ENCODE measurements at places on chromosomes 2 and 18.

DNA sequence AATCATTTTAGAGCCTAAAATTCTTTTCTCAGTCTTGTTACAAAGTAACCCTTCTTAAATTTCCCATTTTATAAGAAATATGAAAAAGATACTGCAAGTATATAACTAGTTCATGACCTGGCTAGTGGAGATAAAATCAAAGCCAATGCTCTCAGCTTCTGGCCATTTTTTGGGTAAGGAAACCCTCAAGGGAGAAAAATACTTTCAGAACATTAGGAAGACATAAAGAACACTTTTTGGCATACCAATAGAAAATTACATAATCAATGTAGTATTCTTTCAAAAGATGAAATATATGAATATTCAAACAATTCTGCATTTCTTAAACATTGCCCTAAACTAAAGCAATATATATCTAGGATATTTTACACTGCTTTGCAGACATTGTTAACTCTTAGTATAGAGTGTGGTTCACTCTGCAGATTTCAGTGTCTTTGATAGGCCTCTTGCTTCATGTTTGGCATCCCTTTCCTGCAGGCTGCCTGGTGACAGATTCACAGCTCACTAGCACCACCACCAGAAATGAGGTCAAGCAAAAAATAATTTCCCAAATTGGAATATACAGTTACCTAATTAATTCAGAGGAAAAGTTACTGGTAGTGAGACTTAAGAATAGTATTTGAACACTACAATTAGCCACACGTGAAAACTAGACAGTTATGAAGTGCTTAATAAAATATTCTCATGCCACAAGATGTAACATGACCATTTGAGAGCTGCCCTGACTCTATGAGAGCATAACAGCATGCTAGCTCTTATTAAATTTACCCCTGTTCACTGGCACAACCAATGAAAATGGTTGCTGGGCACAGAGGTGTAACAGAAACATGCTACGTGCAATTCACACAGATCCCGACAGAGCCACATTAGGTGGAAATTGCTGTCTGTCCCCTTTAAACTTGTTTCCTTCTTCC, 36.0 kb downstream of the PAIP2B start:
- DNase-seq = no peak

GRCh38 chr2:1407950-1408675, 5.2 kb upstream of the TPO start:
- DNase-seq = no peak

- no peak for DNase-seq
Measured at GRCh38 chr2:157900203-157900602, 24.1 kb upstream of the ACVR1 start.

- no peak for DNase-seq
Measured at GRCh38 chr2:85560812-85561279, 447 bp downstream of the GGCX start.

GRCh38 chr2:47237375-47238334, 82.5 kb upstream of the STPG4 start:
- DNase-seq = no peak

DNA sequence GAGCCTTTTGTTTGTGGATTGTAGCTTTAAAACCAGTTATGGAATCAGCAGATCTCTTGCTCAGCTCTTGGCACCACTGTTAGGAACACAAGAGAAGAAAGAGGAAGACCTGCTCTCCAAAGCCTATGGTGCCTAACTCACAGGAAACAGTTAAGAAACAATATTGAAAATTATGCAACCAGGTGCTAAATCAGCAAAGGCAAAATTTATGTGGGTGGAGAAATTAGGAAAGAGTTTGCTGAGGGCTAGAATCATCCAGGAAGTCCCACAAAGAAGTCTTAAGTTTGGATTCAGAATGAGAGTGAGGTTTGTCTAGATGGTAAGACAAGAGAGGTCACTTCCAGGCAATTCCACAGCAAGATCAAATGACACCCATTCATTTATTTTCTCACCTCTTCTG, 49.4 kb downstream of the AOX1 start:
- DNase-seq = no peak

- DNase-seq = no peak
Measured at GRCh38 chr2:53701221-53701620, 66.4 kb upstream of the CHAC2 start.

DNA sequence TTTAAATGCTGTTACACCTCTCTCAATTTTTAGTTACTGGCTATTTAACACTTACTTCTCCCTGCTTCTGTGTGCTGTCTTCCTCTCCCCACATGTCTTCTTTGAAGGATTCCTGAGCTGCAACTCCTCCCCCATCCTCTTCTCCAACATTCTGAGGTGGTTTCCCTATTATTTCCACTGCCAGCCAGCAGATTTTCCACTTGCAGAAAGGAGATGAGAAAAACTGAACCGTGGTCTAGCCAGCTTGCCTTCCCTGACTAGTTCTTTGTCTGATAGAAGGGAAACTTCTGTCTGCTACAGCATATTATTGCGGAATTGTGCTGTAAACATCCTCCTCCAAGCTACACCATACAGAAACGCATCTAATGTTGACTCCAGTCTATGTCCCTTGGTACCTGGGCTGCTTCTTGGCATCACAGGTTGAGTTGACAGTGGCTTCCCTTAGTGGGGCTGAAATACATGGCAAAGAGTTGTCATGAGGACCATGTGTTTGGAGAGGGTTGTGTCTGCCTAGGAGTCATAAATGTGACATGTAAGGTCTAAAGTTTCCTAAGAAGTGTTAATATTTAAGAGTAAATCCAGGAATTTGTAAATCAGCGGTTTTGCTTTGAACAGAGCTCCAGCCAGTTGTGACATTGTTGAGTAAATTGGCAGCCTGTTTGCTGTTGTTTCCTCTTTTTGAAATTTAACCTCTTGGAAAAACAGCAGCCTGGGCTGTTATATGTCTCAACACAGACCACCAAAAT, 68.3 kb upstream of the RND3 start:
- no peak for DNase-seq

DNA sequence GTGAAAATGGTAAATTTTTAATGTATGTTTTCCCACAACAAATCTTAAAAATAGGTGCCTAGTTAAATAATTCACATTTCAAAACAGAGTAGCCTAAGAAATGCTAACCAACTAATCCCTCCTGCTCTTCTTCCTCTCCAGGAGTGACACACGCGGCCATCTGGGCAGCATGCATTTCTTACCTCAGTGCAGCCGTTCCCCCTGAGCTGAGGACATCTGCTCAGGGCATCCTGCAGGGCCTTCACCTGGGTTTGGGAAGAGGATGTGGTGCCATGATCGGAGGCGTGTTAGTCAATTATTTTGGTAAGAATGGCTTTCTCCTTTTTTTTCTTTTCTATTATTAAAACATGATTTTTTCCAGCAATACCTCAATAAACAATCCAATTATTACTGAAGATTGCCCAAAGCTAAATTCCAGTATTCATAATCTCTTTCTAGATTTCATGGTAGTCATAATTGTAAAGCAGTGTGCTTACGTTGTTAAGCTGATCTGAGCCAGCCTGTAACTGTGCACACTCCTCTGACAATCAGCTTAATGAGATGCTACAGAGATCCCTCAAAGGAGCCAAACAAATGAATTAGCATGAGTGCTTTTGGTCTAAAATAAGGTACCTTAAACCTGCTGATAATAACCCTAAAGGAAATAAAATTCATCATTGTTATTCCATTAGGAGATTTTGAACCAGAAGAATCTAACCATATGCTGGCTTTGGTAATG, 45.8 kb downstream of the NEMP2 start:
- no peak for DNase-seq

GRCh38 chr2:457262-457661, 169.4 kb upstream of the ALKAL2 start:
- no peak for DNase-seq

DNA sequence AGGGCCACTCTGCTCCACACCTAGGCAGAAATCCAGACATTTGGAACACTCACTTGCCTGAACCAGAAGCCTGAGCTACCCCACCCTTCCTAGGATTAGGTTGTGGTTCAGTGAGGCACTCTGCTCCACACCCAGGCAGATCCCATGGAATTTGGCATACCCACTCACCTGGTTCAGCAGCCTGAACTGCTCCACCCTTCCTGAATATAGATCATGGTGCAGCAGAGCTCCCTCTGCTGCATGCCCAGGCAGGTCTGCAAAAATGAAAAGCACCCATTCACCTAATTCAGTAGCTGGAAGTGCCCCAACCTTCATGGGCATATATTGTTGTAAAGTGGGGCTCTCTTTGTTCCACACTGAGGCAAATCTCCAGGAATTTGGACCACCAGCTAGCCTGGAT, 185.1 kb upstream of the CNTNAP5 start:
- no peak for DNase-seq

GRCh38 chr2:217398860-217399259, 539.0 kb upstream of the TNP1 start:
- no peak for DNase-seq

DNA sequence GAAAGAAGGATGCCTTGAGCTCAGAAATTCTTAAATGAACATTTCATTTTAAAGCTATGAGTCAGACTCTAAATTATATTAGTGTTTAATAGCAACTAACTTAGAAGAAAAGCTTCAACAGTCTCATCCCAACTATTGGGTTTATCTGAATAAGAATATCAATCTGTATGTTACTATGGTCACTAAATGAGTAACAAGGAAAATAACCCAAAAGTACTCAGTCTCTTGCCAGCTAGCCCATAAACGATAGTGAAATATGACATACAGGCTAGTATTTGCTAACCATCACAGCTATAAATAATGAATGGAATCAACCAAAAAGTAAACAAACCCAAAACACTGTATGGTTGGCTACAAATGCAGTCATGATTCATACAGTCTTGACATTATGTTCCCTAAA, 174.9 kb downstream of the RAB3GAP1 start:
- no peak for DNase-seq

- no peak for DNase-seq
Measured at GRCh38 chr2:220445429-220446105, 818.1 kb downstream of the SLC4A3 start.

GRCh38 chr18:75307530-75307929, 96.9 kb downstream of the TSHZ1 start:
- no peak for DNase-seq

DNA sequence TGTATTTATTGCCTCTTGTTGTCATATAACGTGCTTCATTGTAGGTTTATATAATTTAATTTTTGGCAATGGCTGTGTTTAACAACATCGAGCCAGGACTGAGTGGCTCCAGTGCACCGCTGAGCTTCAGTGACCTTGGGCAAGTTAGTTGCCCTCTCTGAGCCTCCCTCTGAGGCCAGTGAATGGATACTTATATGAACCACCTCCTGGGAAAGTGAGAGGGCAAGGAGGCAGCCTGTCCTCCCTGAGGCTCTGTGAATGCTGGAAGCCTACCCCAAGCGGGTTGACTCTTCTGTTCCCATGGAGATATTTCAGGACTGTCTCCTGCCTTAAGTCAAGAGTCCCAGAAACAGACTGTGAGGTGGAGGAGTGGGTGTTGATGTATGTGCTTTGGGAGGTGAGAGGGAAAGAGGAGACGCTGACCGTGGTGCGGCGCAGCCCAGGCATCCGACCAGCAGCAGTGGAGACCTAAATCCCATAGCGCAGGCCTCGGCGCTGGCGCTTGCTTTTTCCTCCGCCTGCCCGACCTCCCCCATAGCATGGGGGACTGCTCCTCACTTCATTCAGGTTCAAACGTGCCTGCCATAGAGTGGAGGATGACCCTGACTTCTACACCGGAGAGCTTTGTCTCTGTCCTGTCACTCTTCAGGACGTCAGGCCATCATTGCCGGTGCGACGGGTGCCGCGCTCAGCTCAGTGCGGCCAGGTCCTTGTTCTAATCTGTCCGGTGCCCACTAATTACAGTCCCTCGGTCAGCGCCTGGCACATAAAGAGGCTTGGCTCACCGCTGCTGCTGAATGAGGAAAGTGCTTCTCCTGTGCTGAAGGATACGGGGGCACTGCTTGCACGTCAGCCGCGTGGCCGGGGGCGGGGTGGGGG, 167.3 kb upstream of the HS6ST1 start:
- no peak for DNase-seq

- DNase-seq = no peak
Measured at GRCh38 chr2:98515250-98515991, 70.8 kb downstream of the INPP4A start.

- DNase-seq = no peak
Measured at GRCh38 chr2:444937-445884, 157.3 kb upstream of the ALKAL2 start.

GRCh38 chr2:42792583-42793333, at the start of gene HAAO:
TSS of gene HAAO (minus strand) at chr2:42792583. CDS start at chr2:42792536, 47 bp downstream.
- DNase-seq = no peak

DNA sequence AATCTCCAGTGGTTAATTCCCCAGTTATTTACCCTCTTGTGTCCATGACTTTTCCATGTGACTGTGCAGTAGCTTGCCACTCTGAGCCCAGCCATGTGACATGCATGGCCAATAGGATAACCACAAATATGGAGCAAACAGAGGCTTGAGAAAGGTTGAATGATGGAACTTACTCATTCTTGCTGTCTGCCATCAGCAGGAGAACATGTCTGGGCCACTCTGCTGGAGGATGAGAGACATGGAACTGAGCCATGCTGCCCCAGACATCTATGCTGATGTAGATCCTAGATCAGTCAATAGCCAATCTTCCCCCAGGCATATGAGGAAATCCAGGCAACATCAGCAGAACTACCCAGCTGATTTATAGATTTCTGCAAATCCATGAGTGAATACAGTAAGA, 992.3 kb upstream of the FANCL start:
- DNase-seq = no peak

GRCh38 chr2:189601043-189601442, 20.5 kb upstream of the SLC40A1 start:
- DNase-seq = no peak

- no peak for DNase-seq
Measured at GRCh38 chr2:3184167-3184566, 193.5 kb downstream of the EIPR1 start.

DNA sequence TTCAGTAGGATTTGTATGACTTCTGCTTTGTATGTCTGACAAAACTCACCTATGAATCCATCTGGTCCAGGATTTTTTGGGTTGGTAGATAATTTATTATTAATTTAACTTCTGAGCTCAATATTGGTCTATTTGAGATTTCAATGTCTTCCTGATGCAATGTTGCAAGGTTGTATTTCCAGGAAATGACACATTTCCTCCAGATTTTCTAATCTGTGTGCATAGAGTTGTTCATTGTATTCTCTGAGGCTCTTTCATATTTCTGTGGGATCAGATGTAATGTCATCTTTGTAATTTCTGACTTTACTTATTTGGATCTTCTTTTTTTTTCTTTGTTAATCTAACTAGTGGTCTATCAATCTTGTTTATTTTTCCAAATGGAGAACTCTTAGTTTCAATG, 584.7 kb upstream of the SETBP1 start:
- DNase-seq = no peak

- DNase-seq = no peak
Measured at GRCh38 chr2:8000870-8001269, 681.0 kb upstream of the ID2 start.

DNA sequence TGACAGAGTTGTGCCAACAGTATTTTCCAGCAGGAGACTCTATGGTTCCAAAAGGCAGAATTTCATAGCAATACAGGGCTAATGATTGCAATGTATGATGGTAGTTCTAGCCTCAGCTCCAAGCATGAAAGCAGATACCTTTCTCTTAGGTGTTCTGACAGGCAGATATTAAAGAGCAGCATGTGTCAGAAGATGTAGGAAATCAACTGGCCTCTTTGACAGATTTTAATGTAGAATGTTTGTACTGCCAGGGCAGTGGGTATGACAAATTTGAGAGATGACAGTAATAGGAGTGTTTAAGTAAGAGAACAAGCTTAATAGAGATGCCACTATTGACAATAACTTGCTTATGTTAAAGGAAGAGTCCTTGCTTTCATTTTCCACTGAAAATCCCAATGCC, 21.5 kb upstream of the VWC2L start:
- DNase-seq = no peak

Data from NCI-H774 (cell line).